ENCODE measurements at places on chromosomes 6 and 20.

GRCh38 chr6:64889144-64889543 lies 817.9 kb downstream of the EYS start:
- no peak for DNase-seq

- DNase-seq = no peak
Observed at GRCh38 chr20:44113618-44114376, 73.2 kb downstream of the JPH2 start.

- no peak for DNase-seq
Observed at GRCh38 chr20:2104236-2104635, 2.6 kb downstream of the STK35 start.

DNA sequence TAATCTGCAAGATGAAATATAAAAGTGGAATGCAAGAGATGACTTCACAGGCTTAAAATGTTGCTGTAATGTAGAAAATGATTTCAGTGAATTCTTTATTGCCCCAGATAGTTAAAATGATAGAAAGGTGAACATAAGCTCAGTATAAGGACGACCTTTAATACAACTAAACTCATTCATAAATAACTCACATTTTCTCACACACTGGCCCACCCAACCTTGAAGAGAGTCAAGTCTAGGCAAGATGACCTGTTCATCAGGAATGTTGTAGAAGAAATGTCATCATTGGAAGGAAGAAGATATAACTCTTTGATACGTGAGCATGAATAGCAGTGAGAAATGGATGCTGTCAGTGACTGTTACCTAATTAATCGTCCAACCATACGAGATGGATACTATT lies 111.1 kb upstream of the SASH1 start:
- no peak for DNase-seq

DNA sequence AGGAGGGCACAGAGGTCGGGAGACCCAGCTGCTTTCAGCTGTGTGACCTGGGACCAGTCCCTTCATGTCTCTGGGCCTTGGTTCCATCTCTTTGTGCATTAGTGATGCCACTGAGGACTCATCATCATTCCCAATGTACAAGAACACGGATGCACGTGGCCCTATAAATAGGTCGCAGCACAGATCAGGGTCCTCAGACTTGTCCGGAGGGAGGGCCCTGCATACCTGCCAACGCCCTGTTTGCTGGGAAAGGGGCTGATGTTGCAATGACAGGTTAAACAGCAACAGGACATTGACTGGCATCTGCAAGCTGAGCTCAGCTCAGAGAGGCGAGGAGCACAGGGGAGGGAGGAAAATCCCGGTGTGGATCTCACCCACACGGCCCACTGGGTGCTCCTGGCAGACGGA lies 21.8 kb downstream of the TGM2 start:
- DNase-seq = no peak

DNA sequence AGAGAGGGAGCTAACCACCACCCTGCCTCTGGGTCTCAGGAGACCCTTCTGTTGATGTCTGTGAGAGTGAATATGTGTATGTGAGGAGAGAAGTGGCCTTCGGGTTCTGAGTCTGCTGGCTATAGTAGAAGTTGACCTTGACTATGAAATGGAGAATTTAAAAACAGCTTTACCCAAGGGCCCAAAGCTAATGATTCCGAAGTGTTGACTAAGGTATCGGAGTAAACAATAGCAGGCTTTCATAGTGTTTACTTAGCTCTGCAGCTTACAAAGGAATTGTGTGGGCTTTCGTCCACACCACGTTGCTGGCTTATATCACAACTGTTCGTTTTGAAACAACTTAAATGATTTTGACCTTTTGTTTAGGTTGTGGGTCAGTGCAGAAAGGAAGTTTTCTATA lies 126.5 kb upstream of the JAG1 start:
- no peak for DNase-seq

DNA sequence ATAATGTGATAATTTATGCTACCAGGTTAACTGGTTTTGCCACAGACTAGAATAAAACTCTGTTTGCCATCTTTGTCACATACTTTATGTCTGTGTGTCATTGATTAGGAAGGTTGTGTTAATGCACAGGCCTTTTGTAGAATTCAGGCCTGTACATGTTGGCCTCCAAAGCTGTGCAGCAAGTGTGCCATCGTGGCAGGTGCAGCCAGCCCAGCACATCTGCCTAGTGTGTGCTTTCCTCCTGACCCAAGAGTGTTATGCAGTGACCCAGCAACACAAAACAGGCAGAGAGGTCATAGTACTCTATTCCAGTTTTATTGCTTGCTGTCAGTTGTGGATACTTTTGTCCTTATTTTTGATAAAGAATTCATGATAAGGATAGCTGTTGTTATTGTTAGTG lies 3.7 kb downstream of the MAP3K4 start:
- DNase-seq = no peak

- no peak for DNase-seq
Observed at GRCh38 chr6:168835991-168836390, 395.0 kb downstream of the SMOC2 start.

DNA sequence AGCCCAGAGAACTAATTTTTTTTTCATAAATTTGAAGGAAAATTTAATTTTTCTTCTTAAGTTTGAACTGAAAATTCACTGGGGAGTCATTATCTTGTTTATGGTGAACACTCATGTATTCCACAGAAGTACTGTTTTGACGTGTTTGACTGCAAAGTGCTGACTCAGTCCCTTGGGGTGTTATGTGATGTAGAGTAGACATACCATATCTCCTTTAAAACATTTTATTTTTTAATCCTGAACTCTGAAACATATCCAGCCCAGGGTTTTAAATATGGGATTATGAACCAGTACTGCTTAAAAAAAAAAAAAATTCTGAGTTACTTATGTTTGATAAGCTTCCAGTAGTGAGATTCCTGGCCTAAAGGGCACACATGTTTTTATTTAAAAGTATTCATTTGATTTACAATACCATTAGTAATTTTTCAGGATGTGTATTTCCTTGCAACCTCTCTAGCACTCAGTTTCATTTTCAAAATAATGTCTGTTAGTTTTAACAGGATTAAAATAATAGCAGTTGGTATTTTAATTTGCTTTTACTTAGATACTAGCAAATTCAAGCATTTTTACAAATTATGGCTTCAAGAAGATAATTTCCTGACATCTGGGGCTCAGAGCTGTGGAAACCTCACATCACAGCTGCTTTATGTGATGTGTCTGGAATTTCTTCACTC lies 81.7 kb upstream of the PDE10A start:
- DNase-seq = no peak

DNA sequence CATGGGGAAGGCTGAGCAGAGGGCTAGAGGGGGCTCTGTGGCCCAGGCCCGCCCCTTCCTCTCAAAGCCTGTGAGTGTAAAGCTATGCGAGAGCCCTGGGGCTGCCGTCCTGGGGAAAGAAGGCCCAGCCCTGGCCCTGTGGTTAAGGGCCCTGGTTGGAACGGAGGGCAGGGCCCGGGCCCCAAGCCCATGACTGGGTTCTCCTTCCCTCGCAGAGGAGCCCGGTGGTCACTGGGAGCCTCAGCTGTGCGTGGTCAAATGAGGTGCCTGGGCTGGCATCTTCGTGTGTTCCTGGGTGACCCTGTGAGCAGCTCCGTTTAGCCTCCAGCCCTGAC lies 56.0 kb downstream of the SMOC2 start:
- DNase-seq = no peak

- no peak for DNase-seq
Observed at GRCh38 chr6:73798592-73798991, 102.6 kb downstream of the CD109 start.

GRCh38 chr6:38671885-38672467 lies 31.0 kb downstream of the GLO1 start:
- no peak for DNase-seq

GRCh38 chr6:169851641-169852503 lies 100.5 kb downstream of the ERMARD start:
- DNase-seq = no peak

DNA sequence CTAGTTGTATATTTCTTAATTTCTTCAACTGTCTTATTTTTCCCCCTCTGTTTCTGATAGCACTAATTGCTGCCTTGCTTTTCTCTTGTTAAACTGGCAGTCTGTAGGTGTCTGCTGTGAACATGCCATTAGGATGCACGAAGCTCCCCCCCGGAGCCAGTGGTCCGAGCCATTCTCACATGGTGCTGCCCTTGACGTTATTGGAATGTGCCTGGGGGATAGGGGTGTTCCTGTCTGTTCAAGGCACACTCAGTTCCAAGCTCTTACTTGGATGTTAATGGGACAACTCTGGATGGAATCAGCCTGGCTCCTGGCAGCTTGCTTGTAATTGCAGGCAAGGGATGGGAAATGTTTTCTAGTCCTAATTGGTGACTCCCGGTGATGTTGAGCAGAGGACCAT lies 68.4 kb downstream of the RREB1 start:
- no peak for DNase-seq

DNA sequence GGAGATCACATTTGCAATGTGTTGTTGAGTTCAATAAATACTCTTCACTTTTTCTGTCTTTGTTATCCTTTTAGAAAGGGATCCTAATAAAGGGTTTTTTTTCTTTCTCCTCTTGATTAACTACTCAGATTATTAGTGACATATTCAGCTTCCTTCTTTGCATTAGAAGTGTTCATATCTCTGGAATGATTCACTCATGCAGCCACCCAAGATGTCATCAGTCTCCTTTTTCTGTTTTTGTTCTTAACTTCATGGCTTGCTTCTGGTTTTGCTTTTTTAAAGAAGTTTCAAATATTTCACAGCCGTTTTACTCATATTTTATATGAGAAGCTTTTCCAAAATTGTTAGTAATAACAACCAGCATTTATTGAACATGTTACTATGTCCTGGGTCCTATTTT lies 187.6 kb downstream of the TMEM242 start:
- no peak for DNase-seq

GRCh38 chr6:30837432-30837831 lies 46.9 kb upstream of the DDR1 start:
- no peak for DNase-seq

DNA sequence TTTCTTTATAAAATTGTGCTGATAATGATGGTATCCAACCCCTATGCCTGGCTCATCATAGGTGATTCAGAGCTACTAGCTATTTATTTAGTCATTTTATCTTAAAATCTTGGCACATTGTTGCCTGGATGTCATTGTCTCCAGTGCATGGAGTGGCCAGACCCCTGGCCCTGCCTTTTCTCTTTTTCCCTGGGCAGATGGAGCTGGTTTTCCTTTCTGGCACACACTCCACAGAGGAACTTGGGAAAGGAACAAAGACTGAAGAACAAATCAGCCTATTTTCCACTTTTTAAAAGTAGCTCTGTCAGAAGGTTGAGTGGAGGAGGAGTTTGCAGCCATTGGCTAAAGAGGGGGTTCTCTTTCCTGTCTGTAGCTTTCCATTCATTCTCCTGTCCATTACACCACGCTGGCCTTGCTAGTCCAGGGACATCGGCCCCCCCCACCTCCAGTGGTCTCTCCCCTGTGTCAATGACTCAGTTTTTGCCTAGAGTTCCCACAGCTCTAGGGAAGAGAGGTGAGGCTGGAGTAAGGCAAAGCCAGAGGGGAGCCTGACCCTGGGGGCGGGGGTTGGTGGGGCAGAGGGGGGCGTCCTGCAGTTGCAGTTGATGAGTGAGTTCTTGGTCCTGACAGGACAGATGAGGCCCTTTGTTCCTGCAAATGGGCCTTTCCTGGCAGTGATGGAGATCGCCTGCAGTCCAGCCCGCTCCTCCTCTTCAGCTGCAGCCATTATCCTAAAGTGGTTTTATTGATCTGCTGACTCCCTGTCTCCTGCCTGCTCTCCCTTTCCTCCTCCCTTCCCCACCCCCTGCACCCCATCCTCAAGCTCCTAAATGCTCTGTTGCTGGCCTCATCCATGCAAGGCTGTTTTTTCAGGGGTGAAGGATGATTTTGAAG lies 774.5 kb downstream of the DHX35 start:
- DNase-seq = no peak

- DNase-seq = no peak
Observed at GRCh38 chr6:101830501-101831031, 437.1 kb downstream of the GRIK2 start.

DNA sequence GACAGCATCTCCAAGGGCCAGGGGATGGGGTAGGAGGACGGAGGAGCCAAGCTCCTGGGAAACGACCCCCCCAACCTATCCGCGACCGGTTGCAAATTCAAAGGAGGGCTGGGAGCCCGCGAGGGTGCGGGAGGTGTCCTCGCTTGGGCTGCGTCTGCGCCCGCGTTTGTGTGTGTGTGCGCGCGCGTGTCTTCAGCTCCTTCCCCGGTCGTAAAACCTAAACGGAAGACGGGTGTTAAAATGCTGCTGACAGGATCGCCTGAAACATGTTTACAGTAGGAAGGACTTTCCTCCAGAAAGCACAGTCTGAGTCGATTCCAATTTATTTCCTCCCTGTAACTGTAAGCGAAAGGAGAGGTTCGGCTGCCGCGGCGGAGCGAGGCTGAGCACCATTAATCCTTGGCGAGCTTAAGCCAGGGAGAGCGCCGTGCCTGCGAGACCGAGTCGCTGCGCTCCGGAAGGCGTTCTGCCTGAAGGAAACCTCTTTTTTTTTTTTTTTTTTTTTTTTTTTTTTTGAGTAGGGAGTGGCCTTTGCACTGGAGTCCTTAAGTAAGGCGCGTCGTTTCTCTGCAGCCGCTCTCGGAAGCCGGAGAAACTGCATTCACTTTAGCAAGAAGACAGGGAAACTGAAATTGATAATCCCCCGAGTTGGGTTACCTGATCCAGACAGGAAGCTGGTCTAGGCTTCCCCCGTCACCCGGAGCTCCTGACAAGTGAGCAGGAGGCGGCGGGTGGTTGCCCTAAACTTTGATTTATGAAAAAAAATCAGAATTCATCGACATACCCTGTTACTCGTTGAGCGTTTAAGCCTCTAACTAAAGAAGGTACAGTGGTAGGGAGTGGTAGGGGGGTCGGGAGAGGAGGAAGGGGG lies 4.8 kb upstream of the SOX4 start:
- no peak for DNase-seq

- DNase-seq = no peak
Observed at GRCh38 chr20:63814891-63815614, 16.0 kb downstream of the ZBTB46 start.

DNA sequence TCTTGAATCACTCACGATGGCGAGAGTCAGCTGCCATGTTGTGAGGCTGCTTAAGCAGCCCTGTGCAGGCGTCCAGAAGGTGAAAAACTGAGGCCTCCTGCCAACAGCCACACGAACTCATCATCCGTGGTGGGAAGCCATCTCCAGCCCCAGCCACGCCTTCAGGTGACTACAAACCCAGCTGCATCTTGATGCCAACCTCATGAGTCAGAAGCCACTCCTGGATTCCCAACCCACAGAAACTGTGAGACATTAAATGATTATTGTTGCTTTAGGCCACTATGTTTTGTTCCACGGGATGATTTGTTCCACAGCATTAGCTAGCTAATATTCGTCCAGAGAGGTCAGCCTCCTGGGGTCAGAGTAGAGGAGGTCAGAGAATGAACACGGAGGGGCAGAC lies 80.5 kb downstream of the SNX5 start:
- DNase-seq = no peak

GRCh38 chr6:130946076-130946475 lies 117.0 kb downstream of the EPB41L2 start:
- no peak for DNase-seq

DNA sequence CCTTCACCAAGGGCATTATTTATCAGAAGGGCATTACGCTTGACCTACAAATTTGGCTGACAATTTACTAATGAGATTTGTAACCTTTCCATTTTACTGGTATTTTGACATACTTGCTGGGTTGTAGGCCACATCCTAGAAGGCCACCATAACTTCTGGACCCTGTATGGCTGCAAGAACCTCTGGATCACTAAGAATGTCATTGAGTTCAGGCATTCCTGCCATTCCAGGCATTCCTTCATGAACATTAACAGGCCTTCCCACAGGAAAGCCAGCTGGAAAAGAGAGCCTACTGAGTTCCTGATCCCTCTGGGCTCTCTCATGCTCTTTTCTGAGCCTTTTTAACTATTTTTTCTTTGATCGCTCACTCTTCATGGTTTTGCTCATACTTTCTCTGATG lies 28.4 kb upstream of the SLC35A1 start:
- no peak for DNase-seq

All from stimulated activated CD8-positive, alpha-beta memory T cell treated with anti-CD3 and anti-CD28 coated beads, Interleukin-12 subunit alpha, Interleukin-12 subunit beta, amount 100 ng/mL, for 1 hour (primary cell).